ENCODE measurements at places on chromosomes 3 and 15.

DNA sequence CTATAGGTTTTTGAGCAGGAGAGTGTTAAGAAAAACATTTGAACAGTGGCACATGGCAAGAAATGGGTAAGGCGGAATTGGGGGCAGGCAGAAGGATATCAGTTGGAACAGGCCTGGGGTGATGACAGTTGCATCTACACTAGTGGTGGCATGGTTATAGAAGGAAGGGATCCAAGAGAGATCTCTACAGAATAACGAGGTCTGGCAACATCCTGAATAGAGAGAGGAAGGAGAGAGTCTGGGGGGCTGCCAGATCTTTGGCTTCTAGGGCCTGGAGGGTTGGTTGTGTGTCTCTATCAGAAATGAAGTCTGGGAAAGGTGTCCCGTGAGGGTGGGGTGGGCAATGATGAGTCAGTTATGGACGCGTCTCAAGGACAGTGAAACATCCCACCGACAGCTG is 26.3 kb downstream of the FSTL1 start:
- DNase-seq = no peak

DNA sequence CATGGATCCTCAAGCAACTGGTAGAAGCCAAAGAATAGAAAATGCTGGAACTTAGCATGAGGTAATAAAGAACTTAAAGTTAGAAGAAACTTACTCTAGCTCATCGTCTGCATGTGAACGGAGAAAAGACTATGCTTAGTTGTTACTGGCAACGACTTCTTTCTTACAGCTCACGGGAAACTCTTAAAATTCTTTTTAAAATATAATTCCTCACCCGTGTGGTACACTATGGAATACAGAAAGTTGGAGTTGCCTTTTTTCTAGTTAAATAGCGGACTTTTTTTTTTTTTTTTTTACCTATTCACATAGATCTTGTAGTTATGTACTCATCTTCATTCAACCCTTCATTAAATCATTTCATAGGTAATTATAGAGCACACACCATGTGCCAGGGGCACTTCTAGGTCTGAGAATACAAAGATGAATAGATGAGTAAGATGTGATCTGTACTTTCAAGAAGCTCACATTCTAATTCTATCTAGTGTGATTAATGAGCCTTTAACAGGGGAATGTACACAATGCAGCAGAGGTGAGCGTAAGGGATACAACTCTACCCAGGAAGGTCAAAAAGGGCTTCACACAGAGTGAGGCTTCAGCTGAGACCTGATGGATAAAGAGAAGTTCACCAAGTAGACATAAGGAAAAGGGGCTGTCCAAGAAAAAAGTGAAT is 18.4 kb upstream of the KCNMB2 start:
- no peak for DNase-seq

DNA sequence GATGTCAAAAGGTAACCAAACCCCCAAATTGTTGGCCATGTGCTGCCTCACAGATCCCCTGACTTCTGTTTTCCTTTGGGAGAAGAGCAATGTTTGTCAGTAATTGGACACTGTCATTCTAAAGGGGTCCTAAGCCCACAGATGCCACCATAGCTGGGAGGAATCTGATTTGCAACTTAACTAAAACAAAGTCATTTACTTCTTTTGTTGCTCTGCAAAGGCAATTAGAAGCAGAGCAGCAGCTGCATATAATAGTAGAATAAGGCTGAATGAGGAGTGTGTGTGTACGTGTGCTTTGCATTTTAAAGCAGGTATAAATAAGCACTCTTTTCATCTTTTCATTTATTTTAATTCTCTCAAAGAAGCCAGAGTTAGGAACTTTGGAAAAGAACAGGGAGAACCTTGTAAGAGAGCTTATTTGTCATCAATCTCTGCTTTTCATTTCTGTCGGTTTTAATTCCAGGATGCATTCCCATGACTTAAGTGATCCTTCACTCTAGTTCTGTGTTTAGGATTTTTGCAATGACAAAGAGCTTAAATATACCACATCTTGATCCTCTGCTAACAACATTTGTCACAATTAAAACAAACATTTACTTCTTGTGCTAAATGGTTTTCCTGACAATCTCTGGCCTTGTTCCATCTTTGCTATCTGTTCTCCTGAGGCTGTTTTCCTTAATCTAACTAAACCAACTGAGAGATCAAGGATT is 530.2 kb upstream of the CBLB start:
- DNase-seq = no peak

DNA sequence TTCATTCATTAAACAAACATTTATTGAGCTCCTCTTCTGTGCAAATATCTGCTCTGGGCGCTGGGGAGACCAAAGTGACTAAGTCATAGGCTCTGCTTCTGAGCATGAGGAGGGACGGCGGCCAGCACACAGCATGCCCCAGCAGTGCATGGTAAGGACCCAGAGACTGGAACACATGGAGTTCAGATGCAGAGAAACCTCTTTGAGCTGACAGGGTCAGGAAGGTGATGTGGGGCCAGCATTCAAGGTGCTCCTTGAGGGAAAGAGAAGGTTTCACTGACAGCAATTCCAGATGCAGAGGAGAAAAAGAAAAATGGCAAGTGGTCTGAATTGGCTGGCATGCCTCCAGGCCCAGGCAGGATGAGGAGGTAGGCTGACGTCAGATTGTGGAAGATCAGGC is 234.5 kb downstream of the UACA start:
- DNase-seq = no peak

GRCh38 chr3:69868841-69869420 is 129.7 kb downstream of the MITF start:
- no peak for DNase-seq

- no peak for DNase-seq
These were observed 122.0 kb upstream of the SLC7A14 start for GRCh38 chr3:170707899-170708298.

DNA sequence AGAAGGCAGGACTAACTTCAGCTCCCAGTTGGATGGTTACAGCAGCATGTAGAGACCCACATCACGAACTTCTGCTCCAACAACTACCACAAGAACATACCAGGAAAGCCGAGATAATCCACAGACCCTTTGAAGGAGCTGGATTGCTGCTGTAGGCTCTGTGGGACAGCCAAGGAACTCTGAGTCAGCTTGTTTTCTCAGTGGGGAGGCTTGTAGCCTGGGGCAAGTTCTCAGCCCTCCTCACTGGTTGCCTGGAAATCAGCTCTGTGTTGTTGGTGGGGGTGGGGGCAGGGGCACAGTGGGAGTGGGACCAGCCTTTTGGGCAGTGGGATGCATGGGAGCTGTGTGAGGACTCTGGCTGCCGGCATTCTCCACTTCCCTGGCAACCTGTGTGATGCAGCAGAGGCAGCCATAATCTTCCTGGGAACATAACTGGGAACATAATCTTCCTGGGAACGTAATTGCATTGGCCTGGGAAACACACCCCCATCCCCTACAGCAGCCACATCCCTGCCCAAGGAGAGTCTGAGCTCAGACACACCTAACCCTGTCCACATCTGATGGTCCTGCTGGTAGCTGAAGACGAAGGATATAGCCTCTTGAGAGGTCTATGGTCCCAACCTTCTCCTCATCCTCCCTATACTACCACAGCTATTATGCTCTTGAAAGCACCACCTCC is 153.1 kb downstream of the PEAK1 start:
- DNase-seq = no peak

DNA sequence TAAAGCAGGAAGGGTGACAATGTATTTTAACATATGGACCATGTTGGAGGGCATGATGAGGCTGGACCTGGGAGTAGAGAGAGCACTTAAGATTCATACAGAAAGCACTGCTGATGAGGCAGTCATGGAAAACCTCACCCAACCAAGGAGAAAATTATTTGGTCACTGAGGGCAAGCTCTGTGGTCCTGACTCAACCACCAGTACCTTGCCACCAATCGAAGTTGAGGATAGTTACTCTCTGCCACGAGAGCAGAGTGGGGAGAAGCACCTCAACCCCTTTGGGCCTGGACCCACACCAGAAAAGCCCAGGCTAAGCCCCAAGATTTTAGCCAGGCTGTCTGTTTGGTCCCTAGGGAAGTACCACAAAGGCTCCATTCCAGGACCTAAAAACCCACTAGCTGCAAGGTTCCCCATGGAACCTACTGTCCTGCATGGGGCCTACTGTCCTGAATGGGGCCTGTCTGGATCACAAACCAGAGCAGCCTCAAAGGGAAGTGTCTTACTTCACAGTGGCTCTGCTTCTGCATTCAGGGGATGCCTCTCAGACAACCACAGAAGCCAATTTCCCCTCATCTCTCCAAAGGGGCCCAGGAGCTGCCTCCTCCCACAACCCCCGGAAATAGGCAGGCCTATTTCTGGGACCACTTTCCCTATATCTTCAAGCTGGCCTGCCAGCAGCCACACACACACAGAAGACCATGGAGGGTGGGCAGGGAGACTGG is 4.2 kb downstream of the CCDC71 start:
- DNase-seq = no peak

DNA sequence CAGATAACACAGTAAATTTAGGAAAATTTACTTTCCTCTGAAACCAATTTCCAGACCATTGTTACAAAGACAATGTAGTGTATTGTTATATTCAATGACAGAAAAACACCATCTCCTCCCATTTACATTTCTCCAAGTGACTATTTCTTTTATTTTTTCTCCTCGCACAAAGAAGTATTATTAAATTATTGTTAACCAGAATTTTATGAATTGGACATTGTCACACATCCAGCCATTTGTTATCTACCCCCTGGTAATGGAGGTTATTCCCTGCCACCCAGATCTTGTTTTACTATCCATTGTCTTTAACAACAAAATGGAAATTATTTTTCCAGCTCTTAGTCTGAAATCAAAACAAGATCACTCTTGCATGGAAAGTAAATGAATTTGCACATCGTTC is 511.3 kb downstream of the FGF12 start:
- no peak for DNase-seq
